ENCODE measurements at places on chromosomes 2 and 18.
A peak's percentile ranks its signal among the peaks of the same experiment; 100 is the strongest.

DNA sequence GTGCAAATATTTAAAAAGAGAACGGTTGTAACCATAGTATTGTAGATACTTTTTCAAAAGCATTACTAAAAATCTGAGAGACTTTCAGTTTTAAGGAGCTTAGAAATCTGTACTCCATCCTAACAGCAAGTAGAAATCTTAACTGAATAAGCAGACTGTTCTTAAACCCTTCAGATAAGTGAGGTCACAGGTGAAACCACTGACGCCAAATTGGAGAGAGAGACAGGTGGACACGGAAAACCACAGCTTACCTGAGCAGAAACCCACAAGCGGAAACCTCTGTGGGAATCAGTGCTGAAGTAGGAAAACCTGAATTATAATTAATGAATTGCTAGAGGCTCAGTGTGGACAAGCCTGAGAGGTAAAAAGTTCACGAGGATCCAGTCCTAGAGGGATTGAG, 959.4 kb upstream of the CELF4 start:
- no peak for DNase-seq

- DNase-seq, result no peak
Observed at GRCh38 chr2:65072181-65072970, 16.2 kb downstream of the CEP68 start.

- no peak for DNase-seq
Observed at GRCh38 chr2:3483986-3484960, 35.1 kb downstream of the ADI1 start.

DNA sequence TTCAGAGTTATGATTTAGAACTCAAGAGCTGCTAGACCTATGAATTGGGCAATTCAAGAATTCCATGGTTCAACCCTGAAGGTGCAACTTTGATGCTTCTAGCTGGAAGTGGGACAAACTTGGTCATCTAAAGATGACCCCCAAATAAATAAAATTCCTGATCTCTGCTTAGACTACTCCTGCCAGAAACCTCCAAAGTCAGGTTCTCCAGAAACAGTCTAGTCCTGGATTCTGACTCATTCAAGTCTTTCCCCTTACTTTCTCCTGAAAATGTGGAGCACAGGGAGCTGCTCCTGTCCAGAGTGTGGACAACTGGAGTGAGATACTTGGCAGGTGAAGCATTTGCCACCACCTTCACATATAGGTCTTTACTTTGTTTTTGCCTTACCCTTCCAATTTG, 557.7 kb upstream of the TNP1 start:
- no peak for DNase-seq

- DNase-seq, result no peak
Observed at GRCh38 chr2:60333264-60333663, 220.2 kb downstream of the BCL11A start.

DNA sequence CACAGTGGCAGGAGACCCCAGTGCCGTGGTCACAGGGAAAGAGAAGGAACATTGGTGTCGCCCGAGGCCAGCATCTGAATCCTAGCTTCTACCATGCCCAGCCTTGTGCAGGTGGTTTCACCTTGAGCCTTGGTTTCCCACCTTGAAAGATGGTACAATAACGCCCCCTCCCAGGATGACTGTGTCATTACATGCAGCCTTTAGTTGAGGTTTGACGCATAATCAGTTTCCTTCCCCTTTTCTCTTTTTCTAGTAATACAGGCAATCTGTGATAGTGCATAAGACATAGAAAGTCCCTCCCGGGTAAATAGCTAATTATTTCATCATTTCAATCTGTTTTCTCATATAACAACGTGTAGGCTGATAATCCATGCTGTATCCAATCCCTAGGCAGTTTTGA, 29.8 kb upstream of the ZNF407 start:
- DNase-seq, result no peak

- no peak for DNase-seq
Observed at GRCh38 chr2:11166476-11166875, 11.2 kb downstream of the SLC66A3 start.

- DNase-seq, result no peak
Observed at GRCh38 chr18:63271148-63271547, 48.4 kb downstream of the BCL2 start.

- peak; percentile 89 for DNase-seq
Observed at GRCh38 chr2:68828887-68829708, 42.1 kb downstream of the BMP10 start.

DNA sequence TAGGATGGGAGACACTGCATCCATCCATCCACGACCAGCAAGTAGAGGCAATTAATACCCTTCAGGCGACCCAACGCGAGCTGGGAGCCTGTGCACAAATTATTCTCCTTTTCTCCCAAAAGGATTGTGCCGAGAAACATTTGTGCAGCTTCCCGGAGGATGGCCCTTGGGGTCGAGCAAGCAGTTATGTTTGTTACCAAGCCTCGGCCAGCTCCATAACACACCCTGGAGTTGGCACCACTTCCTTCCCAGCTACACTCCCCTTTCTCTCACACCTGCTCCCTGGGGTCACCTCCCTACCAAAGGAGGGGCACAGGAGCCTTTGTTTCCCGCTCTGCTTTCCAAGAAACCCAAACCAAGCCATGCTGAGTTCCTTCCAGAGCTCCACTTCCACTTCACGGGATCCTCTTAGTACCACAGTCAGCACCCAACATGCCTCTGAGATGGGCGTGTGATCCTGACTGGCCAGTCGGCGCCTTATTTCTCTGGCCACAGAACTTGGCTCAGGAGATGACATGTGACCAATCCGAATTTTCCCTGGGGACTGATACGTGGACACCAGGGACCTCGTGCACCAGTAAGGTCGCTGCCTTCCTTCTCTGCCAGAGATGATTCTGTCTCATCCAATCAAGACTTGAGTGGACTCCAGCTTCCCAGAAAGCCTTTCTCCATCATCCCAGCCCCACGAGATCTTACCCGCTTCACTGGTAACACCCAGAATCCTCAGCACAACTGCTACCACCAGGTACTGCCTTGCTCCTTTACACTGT, 28.5 kb downstream of the GPR55 start:
- DNase-seq, result no peak

DNA sequence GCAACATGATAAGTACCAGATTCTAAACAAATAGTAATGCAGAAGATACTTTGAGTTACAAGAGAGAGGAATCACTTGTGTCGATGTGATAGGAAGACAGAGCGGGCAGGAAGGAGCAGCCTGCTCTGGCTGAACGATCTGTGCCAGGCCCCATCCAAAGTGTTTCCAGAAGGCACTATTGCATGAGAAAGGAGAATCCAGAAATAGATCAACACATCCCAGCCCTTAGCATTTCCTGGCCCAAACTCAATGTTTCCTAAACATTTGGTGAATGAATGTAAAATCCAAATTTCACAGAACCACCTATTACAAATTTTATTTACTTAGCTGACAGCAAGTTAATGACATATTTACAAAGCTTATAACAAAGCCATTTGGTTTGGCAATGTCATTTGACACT, 257.2 kb downstream of the TXNL1 start:
- DNase-seq, result no peak

DNA sequence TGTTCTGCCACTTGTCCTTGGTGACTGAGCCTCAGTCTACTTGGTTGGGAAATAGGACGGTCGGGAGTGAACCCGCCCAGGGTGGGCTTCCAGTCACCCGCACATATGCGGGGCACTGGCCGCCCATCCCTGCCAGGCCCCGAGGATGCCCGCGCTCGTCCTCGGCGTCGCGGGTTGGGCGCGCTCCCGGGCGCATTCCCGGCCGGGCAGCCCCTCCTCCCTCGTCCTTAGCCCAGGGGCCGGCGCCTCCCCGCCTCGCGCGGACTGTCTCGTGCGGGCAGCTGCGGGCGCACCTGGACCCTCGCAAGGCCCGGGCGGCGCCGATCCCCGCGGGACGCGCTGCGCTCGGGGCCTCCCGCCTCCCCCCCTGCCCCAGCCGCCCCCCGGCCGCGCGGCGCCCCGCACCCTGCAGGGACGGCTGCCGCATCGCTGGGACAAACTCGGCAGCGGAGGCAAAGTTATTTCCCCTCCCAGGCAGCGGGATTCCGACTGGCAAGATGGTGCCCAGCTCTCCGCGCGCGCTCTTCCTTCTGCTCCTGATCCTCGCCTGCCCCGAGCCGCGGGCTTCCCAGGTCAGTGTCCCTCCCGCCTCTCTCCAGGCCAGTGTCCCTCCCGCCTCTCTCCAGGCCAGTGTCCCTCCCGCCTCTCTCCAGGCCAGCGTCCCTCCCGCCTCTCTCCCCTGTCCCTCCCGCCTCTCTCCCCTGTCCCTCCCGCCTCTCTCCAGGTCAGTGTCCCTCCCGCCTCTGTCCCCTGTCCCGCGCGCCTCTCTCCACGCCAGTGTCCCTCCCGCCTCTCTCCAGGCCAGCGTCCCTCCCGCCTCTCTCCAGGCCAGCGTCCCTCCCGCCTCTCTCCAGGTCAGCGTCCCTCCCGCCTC, at the start of gene FBLN7:
Gene FBLN7, plus strand, starts transcription at position 227 of the 874 bp plus-strand sequence. Its CDS starts 271 bp downstream, at position 498.
- no peak for DNase-seq

- DNase-seq, result no peak
Observed at GRCh38 chr2:137123226-137123625, 357.9 kb downstream of the THSD7B start.

- no peak for DNase-seq
Observed at GRCh38 chr2:74742471-74742870, 88.4 kb downstream of the SEMA4F start.

GRCh38 chr2:69200107-69200520, 186.9 kb downstream of the GFPT1 start:
- peak; percentile 91 for DNase-seq

DNA sequence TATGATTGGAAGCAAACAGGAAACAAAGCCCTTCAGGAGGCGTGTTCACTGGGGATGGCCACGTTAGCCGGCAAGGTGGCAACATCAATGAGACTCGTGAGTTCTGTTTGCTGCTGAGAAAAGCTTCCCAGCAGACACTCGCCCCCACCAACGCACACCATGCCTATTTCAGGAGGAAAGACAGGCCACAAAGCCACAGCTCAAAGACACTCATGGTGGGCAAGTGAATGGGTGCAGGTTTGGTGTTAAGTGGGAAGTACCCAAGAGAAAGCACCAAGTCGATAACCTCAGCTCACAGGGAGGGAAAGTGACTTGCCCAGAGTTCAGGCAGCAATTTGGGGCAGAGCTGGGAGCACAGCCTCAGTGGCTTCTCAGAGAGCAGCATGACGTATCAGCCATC, 10.5 kb upstream of the MTERF4 start:
- no peak for DNase-seq

- no peak for DNase-seq
Observed at GRCh38 chr18:63169853-63170252, 149.7 kb downstream of the BCL2 start.

GRCh38 chr2:104854498-104855220, 744 bp downstream of the POU3F3 start:
- DNase-seq, result no peak

- DNase-seq, result peak; percentile 71
Observed at GRCh38 chr2:177332026-177332991, 60.3 kb upstream of the AGPS start.

GRCh38 chr2:169768262-169768995, 30.2 kb upstream of the SSB start:
- no peak for DNase-seq

- no peak for DNase-seq
Observed at GRCh38 chr2:111967018-111967417, 68.6 kb downstream of the MERTK start.

DNA sequence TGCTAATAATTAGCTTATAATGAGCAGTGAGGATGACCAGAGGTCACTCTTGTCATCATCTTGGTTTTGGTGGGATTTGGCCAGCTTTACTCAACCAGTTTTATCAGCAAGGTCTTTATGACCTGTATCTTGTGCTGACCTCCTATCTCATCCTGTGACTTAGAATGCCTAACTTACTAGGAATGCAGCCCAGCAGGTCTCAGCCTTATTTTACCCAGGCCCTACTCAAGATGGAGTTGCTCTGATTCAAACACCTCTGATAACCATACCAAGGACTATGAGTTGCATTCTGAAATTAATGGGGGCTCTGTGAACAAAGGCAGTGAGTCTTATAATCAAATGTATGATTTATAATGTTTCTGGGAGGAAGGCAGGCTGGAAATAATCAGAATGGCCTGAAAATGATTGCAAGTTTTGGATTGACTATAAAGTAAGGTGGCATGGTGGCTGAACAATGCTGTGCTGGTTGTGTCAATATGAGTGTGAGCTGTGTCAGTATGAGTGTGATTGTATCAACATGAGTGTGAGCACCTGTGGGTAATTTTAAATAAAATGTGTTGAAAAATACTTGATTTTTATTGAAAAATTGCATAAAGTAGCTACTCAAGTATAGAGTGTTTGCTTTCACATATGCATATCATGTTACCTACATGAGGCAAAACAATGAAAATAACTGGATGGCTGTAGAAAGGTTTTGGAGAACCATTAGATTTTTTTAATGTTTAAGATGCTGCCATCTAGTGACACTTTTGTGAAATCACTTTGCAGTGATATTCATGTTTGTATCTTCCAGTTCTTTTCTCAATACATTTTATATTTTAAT, 103.0 kb downstream of the KYNU start:
- DNase-seq, result peak; percentile 58

- no peak for DNase-seq
Observed at GRCh38 chr2:167548396-167548795, 660.1 kb downstream of the XIRP2 start.

GRCh38 chr18:64678048-64678447, 529.2 kb upstream of the LINC00305 start:
- no peak for DNase-seq

DNA sequence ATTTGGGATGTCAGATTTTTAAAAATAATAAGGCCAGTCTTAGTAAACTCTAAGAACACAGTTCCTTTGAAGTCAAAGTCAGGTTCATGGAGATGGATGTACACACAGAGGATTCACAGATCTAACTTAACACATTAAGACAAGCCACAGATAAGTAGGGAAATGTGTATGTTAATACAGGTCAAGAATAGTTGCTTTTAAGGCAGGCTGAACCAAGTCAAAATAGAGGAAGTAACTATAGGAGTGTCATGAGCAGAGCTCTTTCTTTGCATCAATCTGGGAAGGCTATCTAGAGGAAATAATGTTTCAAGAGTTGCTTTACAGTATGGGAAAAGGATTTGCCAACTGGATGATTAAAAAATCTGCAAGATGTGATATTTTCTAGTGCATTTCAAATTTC, 128.0 kb upstream of the FBXO11 start:
- DNase-seq, result no peak

- DNase-seq, result no peak
Observed at GRCh38 chr2:129006135-129006886, 687.6 kb upstream of the HS6ST1 start.

GRCh38 chr2:7694076-7694985, 777.1 kb downstream of the RNF144A start:
- no peak for DNase-seq

DNA sequence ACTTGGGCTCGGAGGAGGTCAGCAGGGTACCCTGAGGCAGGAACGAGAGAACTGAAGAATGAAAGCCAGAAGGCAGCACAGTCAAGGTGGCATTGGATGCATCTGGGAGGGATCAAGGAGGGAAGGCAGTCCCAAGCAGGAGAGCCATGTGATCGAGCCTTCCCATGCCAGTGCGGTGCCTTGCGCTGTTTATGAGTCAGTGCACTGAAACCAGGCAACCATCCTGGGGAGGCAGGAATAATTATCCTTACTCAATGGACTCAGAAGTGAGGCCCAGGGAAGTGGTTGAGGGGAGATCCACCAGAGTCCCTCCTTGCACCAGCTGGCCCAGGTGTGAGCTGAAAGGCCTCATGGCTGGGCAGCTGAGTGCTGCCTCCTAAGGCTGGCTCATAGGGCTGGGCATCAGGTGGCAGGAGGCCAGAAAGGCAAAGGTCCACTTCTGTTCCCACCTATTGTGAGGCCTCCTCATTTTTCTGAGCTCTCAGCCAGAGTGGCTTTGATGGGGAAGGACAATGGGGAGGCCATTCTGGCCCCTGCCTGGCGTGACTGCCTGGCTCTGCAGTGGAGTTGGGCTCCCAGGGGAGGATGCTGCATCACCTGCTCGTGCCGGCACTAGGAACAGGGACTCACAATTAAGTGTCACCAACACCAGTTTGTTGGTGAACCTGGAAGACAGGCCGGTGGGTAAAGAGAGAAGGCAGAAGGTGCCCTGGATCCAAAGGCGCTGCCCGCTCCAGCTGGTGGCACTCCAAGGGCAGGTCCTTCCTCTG, 82.3 kb downstream of the TFCP2L1 start:
- DNase-seq, result no peak
